ENCODE measurements at places on chromosomes 12 and 14.

DNA sequence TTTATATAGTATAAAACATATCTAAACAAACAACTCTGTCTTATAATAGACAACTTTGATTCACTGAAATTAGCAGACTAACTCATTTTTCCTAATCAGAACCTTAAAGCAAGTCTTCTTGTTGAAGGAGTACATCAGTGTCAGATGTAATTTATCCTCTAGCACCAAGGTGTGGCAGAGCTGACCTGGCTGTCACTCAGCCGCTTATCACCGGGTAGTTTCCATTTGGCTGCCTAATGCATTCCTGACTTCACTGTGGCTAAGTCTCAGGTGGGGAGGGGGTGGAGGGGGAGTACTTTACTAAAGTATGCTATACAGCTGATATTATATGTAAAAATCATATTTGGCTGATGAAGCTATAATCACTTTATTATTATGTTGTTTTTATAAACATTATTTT, 339.9 kb upstream of the RGS6 start:
- no peak for DNase-seq

GRCh38 chr14:51507511-51507905, 144.2 kb upstream of the FRMD6 start:
- no peak for DNase-seq

- no peak for DNase-seq
Observed at GRCh38 chr12:77894556-77894955, 63.9 kb downstream of the NAV3 start.

- no peak for DNase-seq
Observed at GRCh38 chr12:18689771-18690170, 48.0 kb downstream of the PLCZ1 start.

DNA sequence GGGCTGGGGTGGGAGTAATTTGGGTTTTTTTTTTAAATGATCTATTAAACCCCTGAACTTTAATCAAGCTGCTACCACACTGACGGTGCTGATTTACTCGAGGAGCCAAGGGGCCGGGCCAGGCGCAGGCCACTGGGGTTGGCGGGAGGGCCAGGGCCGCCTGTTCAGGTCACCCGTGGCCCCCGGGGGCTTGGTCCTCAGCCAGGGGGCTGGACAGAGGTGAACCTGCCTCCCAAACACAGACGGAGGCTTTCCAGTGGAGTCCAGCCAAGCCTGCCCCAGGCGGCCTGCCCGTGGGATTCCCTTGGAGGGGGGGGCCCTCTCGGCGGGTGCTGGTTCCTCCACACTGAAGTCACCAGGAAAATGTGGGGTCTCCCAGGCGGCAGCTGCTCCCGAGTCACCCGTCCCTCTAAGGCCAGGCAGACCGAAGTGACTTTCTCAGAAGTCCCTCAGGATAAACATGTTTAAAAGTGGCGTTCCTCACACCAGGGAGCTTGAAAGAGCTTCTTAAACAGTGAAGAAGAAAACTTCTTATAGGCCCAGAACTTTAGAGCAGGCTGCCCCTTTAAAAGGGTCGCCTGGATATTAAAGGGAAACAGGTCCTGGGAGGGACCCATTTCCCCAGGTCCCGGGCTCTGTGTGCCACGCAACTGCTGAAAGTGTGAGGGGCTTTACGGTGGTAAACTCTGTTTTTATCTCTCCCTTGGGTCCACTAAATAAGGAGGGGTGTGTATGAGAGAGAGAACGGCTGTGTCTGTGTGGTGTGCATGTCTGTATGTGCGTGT, 167.2 kb upstream of the GSC start:
- no peak for DNase-seq

- DNase-seq: no peak
Observed at GRCh38 chr14:92615451-92615850, 101.9 kb downstream of the RIN3 start.

- peak; percentile 39 for DNase-seq
Observed at GRCh38 chr12:47121146-47121545, 41.4 kb upstream of the AMIGO2 start.

DNA sequence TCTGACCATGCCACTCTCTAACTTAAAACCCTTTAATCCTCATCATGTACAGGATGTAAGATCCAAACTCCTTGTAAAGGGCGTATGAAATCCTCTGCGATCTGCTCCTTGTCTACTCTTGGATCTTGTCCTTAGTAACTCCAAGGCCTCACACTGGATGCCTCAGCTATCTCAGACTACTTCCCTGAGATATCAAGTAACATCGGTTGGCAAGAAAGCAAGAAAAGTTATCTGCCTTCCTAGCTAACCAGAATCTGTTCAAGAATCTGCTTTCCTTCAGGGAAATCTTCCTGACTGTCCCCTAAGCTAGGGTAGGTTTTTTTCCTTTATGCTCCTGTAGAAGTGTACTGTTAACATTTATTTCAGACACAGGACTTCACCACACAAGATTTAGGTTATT, 82.6 kb downstream of the TAOK3 start:
- peak; percentile 31 for DNase-seq

DNA sequence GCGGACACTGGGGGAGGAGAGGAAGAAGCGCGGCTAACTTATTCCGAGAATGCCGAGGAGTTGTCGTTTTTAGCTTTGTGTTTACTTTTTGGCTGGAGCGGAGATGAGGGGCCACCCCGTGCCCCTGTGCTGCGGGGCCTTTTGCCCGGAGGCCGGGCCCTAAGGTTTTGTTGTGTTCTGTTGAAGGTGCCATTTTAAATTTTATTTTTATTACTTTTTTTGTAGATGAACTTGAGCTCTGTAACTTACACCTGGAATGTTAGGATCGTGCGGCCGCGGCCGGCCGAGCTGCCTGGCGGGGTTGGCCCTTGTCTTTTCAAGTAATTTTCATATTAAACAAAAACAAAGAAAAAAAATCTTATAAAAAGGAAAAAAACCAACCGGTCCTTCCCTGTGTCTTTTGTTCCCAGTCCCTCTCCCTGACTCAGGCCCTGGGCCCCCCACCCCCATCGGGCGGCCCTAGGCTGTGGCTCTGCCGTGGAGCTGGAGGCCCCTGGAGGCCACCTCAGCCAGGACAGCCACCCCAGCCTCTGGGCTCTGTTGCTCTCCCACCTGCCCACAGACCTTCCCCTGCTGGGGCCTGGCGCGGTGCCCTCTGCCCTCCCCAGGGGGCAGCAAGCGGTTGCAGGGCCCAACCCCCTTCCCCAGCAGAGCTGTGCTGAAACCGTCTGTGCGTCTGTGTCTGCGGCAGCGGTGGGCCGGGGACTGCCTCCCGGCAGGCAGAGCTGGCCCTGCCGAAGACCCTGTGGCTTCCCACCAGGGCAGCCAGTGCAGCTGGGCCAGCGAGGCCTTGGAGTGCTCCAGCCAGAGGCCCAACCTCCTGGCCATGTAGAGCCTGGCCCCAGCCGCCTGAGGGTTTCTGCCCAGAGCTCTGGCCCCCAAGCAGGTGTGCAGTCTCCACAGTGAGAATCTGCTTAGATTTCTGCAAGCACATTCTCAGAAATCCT, 4.0 kb upstream of the CRIP2 start:
- no peak for DNase-seq

GRCh38 chr14:60485598-60486251, at the start of gene C14orf39:
Gene C14orf39, minus strand, starts transcription at chr14:60486063. Its CDS starts 985 bp downstream, at chr14:60485078.
- peak; percentile 9 for DNase-seq

GRCh38 chr12:15701206-15701605, 88.0 kb downstream of the EPS8 start:
- peak; percentile 71 for DNase-seq

Data from adipocyte (in vitro differentiated cells).